Breast epithelium (tissue), 4 donors: ENCODE measurements at places on chromosomes 7 and 10. TPM values are rescaled to one million over a fixed set of nuclear protein-coding genes. Genes with fewer than 3 reads are reported as not detected.

DNA sequence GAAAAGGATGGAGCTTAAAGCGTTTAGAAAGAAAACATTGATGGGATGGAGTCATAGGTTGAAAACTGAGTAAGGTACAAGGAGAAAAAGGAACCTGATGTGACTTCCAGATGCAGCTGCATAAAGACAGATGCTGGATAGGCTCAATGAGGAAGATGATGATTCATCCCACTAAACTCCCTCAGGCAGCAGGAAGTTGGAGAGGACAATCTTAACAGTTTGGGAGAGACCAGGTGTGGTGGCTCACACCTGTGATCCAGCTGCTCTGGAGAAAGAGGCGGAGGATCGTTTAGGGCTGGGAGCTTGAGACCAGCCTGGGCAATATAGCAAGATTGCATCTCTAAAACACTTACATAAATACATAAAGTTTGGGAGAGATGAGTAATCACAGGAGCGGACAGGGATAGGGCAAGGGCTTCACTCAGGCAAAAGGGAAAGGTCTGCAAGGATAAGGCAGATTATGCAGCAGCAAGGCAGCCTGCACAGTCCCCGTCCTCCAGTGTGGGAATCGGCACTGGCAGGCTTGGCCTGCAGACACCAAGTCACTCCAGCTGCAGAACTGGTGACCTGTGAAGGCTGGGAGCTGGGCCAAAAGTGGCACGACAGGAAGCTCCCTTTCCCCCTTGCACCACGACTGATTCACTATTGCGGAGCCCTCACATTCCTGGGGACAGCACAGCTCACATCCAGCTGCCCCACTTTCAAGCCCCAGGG is 438.5 kb downstream of the GRID1 start:
- no peak for DNase-seq

- no peak for DNase-seq
These were observed 97.6 kb downstream of the CUX1 start for GRCh38 chr7:101915000-101915399.

- DNase-seq, result no peak
These were observed 611.4 kb downstream of the TNS3 start for GRCh38 chr7:46970476-46970875.

- DNase-seq, result no peak
These were observed 277.0 kb upstream of the COBL start for GRCh38 chr7:51593628-51594027.

DNA sequence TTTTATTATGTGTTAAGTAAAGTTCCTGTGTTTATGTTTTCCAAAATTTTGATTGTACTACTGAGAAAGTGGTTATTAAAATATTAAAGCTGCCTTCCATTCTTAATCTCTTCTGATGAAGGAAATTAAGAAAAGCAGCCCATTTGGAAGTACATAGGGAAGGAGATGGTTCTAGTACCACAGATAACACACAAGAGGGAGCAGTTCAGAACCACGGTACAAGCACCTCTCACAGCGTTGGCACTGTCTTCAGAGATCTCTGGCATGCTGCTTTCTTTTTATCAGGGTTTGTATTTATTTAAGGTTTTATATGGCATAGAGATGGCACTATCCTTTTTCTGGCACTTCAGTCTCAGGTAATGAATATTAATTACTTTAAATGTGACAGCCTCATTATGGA is 111.6 kb downstream of the PHTF2 start:
- DNase-seq, result no peak

DNA sequence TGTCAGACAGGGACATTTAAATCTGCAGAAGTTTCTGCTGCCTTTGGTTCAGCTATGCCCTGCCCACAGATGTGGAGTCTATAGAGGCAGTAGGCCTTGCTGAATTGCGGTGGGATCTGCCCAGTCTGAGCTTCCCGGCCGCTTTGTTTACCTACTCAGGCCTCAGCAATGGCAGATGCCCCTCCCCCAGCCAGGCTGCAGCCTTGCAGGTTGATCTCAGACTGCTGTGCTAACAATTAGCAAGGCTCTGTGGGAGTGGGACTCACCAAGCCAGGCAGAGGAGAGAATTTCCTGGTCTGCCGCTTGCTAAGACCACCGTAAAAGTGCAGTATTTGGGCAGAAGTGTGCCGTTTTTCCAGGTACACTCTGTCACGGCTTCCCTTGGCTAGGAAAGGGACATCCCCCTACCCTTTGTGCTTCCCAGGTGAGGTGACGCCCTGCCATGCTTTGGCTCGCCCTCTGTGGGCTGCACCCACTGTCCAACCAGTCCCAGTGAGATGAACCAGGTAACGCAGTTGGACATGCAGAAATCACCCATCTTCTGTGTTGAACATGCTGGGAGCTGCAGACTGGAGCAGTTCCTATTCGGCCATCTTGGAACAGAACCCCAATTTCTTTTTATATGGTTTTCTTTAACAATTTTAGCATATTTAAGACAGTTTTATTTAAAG is 28.4 kb upstream of the VWDE start:
- DNase-seq, result no peak

- no peak for DNase-seq
These were observed 22.2 kb downstream of the FAM20C start for GRCh38 chr7:214410-215212.

- peak; percentile 56 for DNase-seq
These were observed 36.7 kb downstream of the BTBD16 start for GRCh38 chr10:122307669-122308416.

GRCh38 chr10:71706216-71707121 is 13.1 kb downstream of the C10orf105 start:
- DNase-seq, result no peak

DNA sequence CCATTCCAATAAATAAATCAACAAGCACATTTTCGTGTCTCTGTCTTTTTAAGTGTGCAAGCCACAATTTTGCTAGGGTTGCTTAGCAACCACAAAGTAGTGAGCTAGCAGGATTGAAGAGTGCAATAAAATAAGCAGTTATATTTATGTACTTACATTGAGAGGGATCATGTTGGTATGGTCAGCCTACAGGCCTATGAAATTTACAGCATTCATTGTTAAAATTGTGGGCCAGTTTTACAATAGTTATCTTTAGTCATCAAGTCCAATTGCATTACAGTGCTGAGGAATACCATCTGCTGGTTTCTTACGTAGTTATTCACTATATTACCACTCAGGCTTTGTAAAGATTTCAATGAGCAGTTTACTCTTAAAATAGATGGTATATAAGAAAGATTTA is 192.5 kb upstream of the POT1 start:
- no peak for DNase-seq

- DNase-seq, result no peak
These were observed 658 bp upstream of the PTPRN2 start for GRCh38 chr7:158588085-158588877.

CPED1 gene
- 15.4 TPM for total RNA-seq

TUBB8 gene
- not detected for total RNA-seq

UTF1 gene
- not detected for total RNA-seq

SEMA3A gene
- total RNA-seq, result 23.2 TPM

SLC13A1 gene
- not detected for total RNA-seq

AKR1C4 gene
- total RNA-seq, result not detected

KLHDC10 gene
- total RNA-seq, result 28.0 TPM

GRID2IP gene
- 0.88 TPM for total RNA-seq
